ENCODE measurements at places on chromosomes 3 and 15.

- DNase-seq = no peak
Measured at GRCh38 chr3:11230832-11231231, 41.4 kb upstream of the ATG7 start.

DNA sequence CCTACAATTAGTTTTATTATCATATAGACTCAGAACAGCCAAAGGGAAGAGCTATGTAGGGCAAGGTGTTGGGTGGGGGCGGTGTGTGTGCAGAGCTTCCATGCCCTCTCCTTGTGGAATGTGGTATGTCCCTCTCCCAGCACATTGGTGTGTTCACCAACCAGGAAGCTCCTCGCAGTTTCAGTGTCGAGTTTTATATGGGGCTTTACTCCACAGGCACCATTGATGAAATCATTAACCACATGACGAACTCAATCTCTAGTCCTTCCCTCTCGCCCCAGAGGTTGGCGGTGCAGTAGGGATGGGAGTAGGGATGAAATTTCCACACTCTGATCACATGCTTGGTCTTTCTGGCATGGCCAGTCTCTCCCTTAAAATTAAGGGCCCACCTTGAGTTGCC lies 13.6 kb upstream of the SRP14 start:
- DNase-seq = no peak

GRCh38 chr3:148796799-148797198 lies 30.8 kb upstream of the CPB1 start:
- DNase-seq = no peak

GRCh38 chr3:134658555-134658954 lies 7.7 kb upstream of the KY start:
- DNase-seq = no peak

All from NCI-H187 (cell line).